ENCODE measurements at places on chromosomes 1 and 21.

- DNase-seq: no peak
These were observed 22.5 kb downstream of the CHD5 start for GRCh38 chr1:6157528-6158174.

DNA sequence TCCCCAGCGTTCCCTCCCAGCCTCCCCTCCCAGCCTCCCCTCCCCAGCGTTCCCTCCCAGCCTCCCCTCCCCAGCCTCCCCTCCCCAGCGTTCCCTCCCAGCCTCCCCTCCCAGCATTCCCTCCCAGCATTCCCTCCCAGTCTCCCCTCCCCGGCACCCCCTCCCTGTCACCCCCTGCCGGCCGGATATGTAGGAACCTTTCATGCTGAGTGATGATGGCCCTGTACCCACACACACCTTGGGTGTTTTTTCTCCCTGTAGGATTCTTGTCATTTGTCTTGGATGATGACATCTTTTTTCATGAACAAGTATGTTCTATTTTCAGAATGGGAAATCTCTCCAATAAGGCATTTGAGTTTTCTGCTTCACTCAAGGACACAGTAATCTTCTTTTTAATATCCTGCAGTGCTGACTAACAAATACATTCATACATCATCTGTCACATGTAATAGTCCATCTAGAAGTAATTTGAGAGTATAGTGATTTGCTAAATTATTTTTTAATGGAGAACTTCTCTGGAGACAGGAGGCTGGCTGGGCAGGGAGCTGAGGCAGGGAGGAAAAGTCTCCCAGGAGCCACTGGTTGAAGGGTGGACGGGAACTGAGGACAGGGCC, 19.5 kb downstream of the FTCD start:
- DNase-seq: no peak

GRCh38 chr1:95013950-95014574, 58.7 kb downstream of the ALG14 start:
- DNase-seq: no peak

- DNase-seq: no peak
These were observed 40.5 kb upstream of the FHAD1 start for GRCh38 chr1:15206418-15207030.

DNA sequence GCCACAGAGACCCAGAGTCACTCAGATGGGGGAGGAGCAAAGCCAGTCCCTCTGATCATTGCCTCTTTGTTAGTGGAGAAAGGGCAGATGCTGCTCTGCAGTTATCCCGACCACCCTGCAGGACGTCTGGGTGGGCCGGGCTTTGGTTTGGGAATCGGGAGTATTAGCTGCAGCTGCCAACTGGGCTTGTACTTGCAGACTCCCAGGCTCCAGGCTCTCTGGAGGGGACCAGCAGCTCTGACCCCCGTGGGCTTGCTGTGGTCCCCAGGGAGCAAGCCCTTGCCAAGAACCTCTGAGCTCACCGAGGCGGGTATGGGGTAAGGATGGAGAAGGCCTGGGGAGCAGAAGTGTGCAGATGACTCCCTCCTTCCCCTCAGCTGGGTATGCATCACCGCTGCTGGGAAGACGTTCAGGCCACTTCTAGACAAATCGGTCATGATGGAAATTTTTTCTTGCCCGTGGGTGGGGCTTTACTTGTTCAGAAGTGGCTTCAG, 21.6 kb downstream of the MAPKAPK2 start:
- peak; percentile 64 for DNase-seq

GRCh38 chr1:31767225-31767624, 3.1 kb upstream of the ADGRB2 start:
- no peak for DNase-seq

- no peak for DNase-seq
These were observed 54.1 kb downstream of the RUNX1 start for GRCh38 chr21:34994766-34995631.

DNA sequence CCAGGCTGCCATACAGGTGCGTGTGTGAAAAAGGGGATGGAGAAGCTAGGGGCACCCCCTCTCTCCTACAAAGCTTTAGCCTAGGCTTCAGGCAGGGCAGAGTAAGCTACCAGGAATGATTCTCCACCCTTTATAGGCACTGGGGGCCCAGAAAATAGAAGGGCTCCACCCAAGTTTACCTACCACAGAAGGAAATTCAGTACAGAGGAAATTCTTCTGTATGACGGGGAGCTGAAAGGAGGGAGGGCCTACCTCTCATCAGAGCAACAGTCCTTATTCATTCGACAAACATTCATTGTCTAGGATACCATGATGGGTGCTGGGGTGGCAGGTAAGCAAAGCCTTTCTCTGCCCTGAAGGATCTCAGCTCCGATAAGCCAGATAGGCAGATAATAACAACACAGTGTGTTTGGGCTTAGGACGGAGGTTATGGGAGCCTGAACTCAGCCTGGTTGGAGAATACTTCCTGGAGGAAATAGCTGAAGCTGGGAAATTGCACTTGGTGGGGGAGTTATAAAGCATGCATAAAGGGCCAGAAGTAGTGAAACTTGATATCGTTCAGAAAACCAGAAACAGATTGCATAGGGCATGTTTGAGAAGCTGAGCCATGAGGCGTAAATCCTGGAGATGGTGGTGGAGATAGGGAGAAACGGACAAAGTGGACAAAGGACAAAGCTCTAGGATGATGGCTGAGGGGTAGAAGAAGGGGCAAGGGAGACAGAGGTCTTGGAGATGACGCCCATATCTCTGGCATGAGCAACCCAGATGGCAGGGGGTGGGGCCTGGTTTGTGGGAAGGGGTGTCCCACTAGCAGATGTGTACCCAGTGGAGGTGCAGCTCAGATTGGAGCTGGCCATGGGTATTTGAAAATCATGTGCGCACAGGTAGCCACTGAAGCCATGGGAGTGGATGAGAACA, 5.3 kb upstream of the P3R3URF start:
- peak; percentile 7 for DNase-seq

DNA sequence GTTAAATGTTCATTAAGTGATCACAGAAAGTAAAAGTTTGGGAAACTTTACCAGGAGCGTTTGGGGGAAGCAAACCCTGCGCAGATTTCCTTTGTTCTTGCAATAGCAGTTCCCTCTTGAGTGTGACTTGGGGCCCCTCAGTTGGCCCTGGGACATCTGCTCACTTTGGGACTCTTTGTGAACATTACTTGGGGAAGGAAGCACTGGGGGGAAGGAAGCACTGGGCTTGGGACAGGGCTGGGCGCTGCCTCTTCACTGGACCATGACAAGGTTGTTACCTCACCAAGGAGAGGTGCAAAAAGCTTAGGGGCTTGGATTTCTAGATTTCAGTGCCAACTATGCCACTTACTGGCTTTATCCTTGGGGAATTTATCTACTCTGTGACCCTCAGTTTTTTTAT, 63.5 kb downstream of the ETS2 start:
- no peak for DNase-seq

DNA sequence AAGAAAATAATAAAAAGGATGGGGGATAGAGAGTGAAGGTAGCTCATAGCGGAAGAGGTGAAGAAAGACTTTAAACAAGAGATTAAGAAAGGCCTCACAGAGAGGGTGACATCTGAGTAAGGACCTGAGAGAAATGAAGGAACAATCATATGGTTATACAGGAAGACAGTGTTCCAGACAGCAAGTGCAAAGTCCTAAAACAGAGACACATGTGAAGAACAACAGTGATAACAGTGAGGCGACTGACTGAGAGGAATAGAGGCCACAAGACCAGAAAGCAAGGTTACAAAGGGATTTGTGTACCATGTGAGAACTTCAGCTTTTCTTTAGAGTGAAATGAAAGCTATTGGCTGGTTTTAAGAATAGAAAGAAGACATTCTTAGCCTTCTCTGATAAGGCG, 141.6 kb upstream of the PALMD start:
- no peak for DNase-seq

- DNase-seq: no peak
These were observed 4.4 kb upstream of the GBP4 start for GRCh38 chr1:89203166-89203565.

DNA sequence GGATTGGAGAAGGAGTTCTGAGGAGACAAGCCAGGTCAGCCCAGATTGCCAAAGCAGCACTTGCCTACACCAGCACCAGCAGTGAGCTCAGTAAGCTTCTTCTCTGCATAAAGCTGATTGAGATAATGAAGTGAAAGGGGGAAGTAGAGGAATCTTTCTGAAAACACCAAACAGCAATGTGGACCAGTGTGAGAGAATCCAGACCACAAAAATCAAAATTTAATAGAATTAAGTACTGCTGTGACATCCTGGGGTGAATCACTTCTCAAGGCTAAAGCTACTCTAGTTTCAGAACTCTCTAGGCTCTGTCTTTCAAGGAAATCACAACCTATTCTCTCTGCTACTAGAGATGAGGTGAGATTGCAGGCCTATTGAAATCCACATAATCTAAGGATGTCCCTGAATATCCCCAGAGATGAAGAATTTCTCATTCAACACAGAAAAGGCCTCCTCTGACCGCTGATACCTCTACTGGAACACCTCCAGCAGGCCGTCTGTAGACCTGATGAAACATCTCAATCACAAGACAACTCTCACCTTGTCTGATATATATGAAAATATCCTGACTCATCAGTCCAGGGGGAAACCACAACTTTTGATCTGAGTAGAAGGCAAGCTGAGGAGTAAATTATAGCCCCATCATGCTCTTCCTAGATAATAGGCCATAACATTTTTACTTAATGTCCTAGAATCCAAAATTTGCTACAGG, at the start of gene FCRL4:
FCRL4 (minus strand) TSS at position 127 of the 709 bp plus-strand sequence. CDS start 141 bp downstream, outside the sequence.
- DNase-seq: no peak

GRCh38 chr1:23804183-23804835, 3.8 kb upstream of the GALE start:
- DNase-seq: no peak

- no peak for DNase-seq
These were observed 35.2 kb upstream of the LRP8 start for GRCh38 chr1:53362851-53363642.

GRCh38 chr1:209869291-209870149, 41.7 kb downstream of the UTP25 start:
- DNase-seq: no peak

DNA sequence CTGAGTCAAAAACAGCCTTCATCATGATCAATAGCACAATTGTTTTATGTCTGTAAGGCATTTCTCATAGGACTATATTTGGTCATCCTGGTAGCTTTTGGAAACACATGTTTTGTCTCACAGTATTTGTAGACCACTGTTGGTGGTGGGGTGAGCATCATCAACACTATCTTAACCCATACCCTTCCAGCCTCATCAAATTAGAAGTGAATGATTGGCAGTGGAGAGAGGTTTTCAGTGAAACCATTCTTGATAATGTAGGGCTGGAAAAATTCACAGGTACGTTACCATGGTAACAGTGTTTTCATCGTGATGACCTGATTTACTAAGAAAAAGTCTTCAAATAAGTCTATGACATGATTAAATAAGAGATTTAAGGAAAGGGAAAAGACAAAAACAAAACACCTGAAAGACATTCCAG, 45.3 kb upstream of the C1orf105 start:
- no peak for DNase-seq

- DNase-seq: no peak
These were observed 24.9 kb downstream of the VANGL1 start for GRCh38 chr1:115666702-115667101.

- DNase-seq: no peak
These were observed 187.6 kb upstream of the NRIP1 start for GRCh38 chr21:15252431-15252830.

DNA sequence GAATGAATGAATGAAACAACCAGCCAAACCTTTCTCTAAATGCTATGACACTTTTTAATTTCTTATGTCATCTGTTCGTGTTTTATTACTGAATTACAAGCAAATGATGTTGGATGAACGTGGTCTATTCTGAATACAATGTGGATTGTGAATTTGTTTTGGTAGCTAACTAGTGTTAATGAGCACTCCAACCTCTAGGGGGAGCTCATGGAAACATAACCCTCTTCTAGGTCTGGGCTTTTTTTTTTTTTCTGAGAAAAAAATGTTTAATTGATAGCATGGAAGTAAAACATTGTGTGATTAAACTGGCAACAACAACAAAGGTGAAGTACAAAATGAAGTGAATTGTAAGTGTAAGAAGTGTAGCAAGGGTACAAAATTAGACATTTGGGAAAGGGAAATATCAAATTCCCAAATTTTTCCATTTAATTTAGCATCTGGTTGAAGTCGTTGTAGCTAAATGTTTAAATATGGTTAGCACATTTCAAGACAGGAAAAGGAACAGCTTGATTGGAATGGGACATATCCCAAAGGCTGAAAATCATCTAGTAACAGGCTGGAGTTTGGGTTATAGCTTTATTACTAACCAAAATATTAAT, 42.6 kb upstream of the PTGS2 start:
- DNase-seq: no peak

GRCh38 chr1:11059968-11060830, at the start of gene SRM:
SRM (minus strand) TSS chr1:11060018; CDS start chr1:11059943, 75 bp downstream.
- DNase-seq: peak; percentile 94

GRCh38 chr1:103058391-103058790, 49.9 kb downstream of the COL11A1 start:
- no peak for DNase-seq

DNA sequence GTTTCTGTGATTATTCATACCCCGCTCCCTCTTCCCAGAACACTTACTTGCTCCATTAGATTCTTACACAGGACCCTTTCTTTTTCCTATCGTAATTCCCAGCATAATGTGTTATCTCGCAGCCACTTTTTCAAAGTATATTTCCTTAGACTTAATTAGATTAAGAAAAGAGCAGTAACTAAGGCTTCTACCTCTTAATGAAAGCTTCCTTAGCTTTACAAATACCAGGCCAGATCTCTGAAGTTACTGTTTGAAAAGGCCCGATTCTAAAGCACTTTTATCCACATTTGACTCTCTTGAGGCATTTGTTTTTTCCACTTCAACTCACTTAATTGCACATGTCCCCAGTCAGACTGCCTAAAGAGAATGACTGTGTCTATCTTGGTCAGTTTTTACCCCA, 1264.3 kb upstream of the ADGRL2 start:
- no peak for DNase-seq

- DNase-seq: no peak
These were observed 68.4 kb downstream of the LUZP1 start for GRCh38 chr1:23100074-23100748.

DNA sequence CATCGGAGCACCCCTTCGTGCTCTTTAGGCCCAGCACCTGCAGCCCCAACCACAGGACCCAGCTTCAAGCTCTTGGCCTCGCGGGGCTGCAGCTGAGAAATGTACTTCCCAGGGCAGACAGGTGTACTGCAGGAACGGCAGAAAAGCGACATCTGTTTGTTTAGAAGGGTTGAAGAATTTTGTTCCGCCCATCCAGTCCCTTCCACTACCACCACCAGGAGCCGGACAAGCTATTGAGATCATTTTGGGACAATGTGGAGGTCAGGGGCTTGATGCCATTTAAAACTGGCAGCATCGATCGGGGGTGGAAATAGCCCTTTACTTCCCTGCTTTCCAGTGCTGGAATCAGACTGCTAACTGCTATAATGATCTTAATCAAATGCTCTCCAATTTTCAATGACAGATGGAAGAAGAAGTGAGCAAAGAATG, 1.7 kb downstream of the SERTAD4 start:
- no peak for DNase-seq

GRCh38 chr1:1540090-1540817, at the start of gene TMEM240:
TMEM240 (minus strand) TSS chr1:1540624; CDS start chr1:1540346, 278 bp downstream.
- DNase-seq: peak; percentile 91

DNA sequence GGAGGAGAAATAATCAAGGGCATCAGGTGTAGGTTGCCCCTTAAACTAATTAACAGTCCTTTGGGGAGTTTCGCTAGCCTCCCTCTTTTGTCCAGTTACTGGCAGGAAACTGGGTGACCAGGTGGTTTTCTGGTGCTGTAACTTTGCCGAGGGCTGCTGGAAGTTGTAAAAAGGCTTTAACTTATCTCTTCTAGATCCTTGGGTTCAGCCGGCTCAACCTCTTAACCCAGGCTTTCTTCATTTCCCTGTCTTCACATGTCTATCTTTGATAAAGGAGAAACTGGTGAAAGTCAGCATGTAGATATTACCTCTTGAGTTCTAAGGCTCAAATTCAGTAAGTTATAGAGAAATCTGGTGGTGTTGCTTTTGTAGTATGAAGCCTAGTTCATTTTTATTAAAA, 289.7 kb upstream of the NRIP1 start:
- no peak for DNase-seq
